Renal pelvis (tissue), 12 donors: ENCODE measurements at places on chromosomes 4 and X.
A peak's percentile ranks its signal among the peaks of the same experiment; 100 is the strongest.

DNA sequence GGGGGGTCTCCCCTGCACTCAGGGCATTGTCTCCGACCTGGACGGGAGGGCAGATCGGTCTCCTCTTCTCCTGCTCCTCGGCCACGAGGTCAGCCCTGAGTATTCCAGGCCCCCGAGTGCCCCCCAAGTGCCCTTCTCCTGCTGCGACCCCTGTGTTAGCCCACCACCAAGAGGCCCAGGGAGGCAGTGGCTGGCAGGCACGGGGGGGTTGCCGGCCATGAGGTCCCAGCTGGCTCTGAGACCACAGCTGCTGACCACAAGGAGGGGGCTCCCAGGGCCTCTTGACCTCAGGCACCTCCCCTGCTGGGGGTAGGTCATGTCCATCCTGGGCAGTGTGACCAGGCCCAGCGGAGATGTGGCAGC lies 186.1 kb upstream of the PSAPL1 start:
- no peak for DNase-seq

DNA sequence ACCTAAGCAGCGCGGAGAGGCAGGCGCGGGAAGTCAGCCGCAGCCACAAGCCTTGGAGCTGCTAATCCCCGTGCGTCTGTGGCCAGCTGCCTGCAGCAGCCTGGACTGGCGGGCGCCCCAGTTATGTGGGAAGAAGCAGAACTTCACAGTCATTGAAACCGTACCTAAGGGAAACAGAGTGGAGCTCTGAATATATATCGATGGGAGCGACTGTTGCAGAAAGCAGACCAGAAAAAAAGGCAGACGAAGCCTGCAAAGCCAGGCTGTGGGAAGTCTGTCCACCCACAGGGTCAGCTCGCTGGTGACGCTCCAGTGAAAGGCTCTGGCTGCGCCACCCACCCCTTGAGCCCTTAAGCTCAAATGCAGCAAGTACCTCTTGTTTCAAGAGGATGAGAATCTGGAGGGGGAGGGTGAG lies 24.7 kb downstream of the KCNE5 start:
- DNase-seq: no peak

DNA sequence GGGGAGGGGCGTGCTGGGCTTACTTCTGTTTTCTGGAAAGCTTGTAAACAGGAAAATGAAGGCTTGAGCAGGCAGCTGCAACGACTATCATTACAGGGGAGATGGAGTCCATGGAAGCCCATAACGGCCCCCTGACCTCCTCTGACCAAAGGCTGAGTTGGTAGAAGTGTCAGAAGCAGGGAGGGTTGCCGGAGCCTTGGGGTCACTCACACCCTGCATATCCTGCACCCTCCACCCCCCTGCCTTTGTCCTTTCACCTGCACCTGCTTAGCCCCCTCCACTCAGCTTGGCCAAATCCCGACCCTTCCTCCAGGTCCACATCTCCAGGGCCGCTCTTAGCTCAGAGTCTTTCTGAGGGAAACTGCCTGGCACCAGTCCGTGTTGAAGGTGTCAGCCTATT lies 12.5 kb upstream of the MSX1 start:
- DNase-seq: no peak

GRCh38 chr4:26356081-26356501 lies 35.3 kb downstream of the RBPJ start:
- DNase-seq: no peak

GRCh38 chr4:25984266-25984665 lies 70.2 kb downstream of the SMIM20 start:
- no peak for DNase-seq

- DNase-seq: no peak
Observed at GRCh38 chrX:120514236-120514635, 45.1 kb upstream of the LAMP2 start.

DNA sequence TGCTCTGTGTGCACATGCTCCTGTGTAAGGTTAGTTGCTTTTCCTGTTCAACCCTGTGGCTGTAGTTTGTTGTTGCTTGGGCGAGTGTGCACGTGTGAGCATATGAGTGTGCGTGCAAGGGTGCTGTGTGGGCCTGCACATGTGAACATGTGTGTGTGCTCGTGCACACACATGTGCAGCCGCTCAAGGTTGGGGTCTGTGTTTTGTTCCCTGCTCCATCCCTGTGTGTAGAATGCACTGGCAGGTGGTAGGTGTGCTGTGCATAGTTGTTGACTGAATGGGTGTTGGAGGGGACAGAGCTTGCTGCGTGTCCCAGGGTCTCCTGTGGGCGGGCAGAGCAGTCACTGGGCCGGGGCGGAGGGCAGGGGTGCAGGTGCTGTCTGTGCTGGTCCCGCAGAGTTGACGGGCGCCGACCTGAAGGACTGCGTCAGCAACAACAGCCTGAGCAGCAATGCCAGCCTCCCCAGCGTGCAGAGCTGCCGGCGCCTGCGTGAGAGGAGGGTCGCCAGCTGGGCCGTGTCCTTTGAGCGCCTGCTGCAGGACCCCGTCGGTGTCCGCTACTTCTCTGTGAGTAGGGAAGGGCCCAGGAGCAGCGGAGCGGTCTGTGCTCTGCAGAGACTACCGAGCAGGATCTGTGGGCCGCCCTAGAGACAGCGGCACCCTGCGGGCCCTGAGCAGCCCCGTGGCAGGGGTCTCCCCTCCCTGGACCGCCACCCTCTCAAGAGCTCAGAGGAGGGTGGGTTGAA lies 27.9 kb upstream of the HGFAC start:
- no peak for DNase-seq

GRCh38 chr4:107685740-107686139 lies 34.3 kb downstream of the PAPSS1 start:
- no peak for DNase-seq

GRCh38 chr4:94372228-94372978 lies 29.8 kb upstream of the HPGDS start:
- peak; percentile 46 for DNase-seq
